Stimulated activated CD4-positive, alpha-beta T cell treated with anti-CD3 and anti-CD28 coated beads, Interleukin-12 subunit alpha, Interleukin-12 subunit beta, amount 100 ng/mL, for 4 hours (primary cell): ENCODE measurements at places on chromosomes 4 and X.
A peak's percentile ranks its signal among the peaks of the same experiment; 100 is the strongest.

GRCh38 chrX:45360571-45360970 is 159.9 kb upstream of the DIPK2B start:
- no peak for DNase-seq

GRCh38 chrX:119604766-119605463 is 1.3 kb downstream of the NKRF start:
- no peak for DNase-seq

- no peak for DNase-seq
Observed at GRCh38 chr4:179225594-179225993, 1783.4 kb upstream of the AGA start.

DNA sequence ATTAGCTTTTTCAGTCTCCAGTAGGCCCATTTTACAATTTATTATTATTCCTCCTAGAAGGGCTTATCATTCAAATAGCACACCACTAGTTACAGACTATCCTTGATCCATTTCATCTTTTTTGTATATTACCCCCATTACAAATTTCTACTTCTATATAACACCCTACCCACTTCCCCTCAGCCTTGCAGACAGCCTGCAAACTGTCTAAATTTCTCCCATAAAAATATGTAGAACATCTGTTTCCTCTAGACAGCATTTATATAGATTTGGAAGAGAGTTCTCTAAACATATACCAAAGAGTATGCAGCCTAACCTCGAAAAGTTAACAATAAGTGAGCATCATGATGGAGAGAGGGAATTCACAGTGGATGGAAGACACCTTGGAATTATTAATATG is 30.8 kb downstream of the COMMD8 start:
- no peak for DNase-seq

DNA sequence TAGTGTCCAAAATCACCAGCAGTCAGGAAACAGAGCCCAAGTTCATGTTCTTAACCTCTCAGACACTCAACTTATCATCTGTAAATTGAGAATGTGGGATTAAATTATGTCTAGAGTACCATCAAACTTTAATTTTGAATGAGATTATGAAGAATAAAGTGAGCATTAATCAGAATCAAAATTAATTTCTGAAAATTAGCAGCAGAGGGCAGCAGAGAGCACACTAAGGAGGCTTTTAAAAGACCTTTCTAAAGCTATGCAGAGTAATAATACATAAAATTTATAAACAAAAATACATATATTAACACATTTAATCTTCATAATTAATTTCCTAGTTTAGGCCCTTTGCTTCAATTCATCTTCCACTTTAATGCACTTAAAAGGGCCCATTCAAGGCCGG is 7.1 kb downstream of the TASL start:
- DNase-seq: no peak

DNA sequence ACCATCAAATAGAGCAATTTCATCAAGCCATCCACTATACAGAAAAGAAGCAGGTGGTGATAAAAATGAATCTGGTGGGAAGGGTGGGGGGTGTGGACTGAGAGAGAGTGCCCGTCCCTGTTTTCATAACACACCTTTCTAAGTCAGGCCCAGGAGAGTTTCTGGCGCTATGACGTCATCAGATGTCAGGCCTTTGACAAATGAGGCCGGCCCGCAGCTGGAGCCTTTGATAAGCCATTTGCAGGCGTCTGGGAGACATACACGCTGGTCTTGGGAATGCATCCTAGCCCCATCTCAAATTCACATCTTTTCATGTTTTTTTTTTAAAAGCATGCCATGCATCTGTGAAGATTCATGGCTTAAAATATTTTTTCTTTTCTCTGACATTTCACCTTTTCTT is 404.5 kb downstream of the BCOR start:
- DNase-seq: no peak

DNA sequence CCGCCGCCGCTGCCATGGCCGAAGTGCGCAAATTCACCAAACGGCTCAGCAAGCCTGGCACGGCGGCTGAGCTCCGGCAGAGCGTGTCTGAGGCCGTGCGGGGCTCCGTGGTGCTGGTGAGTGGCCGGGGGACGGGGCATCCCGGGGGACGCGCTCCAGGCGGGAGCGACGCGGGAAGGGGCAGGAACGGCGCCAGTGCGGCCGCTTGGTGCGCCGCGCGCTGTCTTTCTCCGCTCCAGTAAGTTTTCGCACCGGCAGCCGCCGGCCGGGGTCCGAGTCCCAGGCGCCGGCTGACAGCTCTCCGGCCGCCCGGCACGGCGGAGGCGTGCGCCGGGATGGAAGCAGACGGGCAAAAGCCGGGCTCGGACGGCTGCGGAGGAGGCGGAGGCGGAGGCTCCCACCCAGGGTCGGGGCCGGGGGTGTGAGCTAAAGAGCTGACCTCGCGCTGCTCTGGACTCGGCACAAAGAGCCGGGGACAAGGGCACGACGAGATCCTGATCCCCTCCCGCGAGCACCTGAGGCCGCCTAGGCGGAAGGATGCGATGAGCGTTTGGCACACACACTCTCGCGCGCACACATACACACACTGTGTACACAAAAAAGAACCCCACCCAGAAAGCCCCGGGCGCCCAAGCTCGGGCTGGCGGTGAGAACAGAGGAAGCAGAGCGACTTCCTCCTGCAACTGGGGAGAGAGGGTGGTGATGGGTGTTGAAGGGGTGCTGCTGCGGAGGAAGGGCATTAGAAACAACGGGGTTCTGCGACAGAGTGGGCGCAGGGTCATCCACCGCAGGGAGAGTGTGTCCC is 545 bp downstream of the DOCK11 start:
- peak; percentile 57 for DNase-seq

GRCh38 chr4:123555233-123555806 is 158.7 kb downstream of the SPRY1 start:
- DNase-seq: no peak

- no peak for DNase-seq
Observed at GRCh38 chr4:165787516-165788274, 85.3 kb upstream of the TLL1 start.

DNA sequence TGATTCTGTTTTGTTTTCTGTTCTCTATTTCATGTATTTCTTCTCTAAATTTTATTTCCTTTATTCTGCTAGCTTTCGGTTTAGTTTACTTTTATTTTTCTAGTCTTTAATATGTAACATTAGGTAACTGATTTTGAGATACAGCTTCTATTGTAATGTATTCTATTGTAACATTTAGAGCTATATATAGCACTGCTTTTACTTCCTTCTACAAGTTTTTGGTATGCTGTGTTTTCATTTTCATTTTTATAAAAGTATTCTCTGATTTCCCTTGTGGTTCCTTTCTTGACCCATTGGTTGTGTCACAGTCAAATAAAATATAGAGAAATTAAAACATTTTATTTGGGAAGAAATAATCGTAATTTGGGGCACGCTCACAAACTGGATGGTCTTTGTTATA is 13.9 kb upstream of the CT47A1 start:
- no peak for DNase-seq

GRCh38 chr4:183757060-183757459 is 98.0 kb downstream of the TRAPPC11 start:
- no peak for DNase-seq
